IMR-90 (cell line): ENCODE measurements at places on chromosomes 1 and 21.
A peak's percentile ranks its signal among the peaks of the same experiment; 100 is the strongest.

GRCh38 chr1:21669258-21670058 lies at the start of gene RAP1GAP:
RAP1GAP (minus strand) TSS chr1:21669357; CDS start chr1:21620032, 49,325 bp downstream.
- DNase-seq: no peak

DNA sequence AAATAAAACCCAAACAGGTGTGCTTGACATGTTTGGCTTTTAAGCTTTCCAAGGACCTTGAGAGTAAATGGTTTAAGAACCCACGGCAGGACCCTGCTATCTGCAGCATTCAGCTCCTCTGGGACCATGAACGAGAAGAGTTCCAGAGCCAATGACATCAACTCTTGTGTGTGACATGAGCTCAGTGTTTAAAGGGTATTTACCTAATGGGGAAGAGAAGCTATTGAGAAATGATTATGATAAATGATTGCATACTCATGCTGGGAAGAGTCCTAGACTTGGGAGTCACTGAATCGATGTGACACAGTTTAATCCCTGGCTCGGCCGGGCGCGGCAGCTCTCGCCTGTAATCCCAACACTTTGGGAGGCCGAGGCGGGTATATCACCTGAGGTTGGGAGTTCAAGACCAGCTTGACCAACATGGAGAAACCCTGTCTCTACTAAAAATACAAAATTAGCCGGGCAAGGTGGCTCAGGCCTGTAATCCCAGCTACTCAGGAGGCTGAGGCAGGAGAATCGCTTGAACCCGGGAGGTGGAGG lies 55.4 kb downstream of the KANK4 start:
- DNase-seq: no peak

DNA sequence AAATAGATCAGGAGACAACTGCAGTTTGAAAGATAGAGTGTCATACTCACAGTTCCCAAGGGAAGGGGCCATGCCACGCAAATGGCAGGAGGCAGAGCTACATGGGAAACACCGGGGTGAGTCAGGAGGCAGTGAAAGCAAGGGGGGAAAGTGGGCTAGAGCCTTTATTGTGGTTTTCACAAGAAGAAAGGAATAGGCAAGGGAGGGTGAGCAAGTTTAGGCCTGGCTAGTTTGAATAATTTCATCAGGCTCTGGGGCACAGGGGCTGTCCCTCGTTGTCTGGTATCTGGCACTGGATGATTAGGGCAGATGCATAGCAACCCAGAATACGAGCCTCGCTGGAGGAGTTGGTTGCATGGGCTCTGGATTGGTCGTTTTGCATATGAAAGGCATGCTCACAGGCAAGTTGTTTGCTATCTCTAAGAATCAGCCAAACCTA lies 17.0 kb upstream of the ITLN2 start:
- no peak for DNase-seq

DNA sequence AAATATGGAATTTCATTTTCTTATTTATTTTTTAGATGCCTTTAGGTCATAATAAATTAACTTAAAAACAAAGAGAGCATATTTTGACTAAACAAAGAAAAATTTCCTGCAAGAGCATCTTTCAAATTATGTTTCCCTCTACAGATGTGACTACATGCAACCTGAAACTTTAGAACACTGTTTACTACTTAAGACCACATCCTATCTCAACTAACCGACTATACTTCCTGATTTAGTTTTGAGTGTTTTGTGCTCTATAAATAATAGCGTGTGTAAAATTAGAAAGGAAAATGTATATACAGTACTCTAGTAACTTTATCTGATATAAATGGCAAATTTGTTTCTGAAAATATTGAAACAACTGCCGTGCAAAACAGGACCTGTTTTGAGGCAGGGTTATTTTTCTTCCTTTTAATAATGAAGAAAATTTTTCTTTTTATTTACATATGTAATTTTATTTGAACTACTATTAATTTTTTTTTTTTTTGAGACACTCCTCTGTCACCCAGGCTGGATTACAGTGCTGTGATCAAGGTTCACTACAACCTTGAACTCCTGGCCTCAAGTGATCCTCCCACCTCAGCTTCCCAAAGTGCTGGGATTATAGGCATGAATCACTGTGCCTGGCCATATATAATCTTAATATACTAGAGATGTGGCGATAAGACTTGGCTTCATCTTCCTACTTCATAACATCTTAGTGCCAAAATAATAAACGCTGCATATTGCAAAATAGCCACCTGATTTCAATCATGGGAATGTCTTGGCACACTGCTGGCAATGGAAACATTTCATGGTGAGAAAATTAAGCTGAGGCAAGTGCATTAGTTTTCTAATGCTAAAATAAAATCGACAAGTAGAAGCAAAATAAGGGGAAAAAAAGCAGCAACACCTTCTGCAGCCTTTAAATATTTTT lies 12.3 kb downstream of the ZRANB2 start:
- DNase-seq: no peak

GRCh38 chr21:38997051-38997842 lies 186.0 kb downstream of the PSMG1 start:
- DNase-seq: no peak

DNA sequence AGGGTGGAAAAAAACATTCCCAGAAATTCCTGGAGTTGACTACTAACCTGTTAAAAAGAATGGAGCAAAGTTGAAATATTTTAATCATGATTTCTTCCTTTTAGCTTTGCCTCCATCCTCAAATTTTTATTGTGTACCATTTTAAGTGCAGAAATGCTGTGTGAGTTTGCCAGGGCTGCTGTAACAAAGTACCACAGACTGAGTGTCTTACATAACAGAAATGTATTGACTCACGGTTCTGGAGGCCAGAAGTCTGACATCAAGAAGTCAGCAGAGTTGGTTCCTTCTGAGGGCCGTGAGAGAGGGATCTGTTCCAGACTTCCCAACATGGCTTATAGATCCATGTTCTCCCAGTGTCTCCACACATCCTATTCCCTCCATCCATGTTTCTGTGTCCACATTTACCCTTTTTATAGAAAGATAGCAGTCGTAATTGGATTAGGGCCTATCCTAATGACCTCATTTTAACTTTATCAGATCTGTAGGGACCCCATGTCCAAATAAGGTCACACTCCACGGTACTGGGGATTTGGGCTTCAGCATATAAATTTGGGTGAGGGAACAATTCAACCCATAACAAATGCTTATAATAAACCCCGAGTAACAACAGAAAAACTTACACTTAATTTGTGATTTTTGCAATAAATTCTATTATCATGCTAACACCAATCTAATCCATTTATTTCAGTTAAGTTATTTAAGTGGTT lies 12.7 kb downstream of the SNX7 start:
- peak; percentile 37 for DNase-seq

GRCh38 chr1:68819190-68819829 lies 322.4 kb upstream of the DEPDC1 start:
- peak; percentile 1 for DNase-seq

- DNase-seq: peak; percentile 31
Measured at GRCh38 chr1:30976143-30976542, 67.6 kb upstream of the SDC3 start.

DNA sequence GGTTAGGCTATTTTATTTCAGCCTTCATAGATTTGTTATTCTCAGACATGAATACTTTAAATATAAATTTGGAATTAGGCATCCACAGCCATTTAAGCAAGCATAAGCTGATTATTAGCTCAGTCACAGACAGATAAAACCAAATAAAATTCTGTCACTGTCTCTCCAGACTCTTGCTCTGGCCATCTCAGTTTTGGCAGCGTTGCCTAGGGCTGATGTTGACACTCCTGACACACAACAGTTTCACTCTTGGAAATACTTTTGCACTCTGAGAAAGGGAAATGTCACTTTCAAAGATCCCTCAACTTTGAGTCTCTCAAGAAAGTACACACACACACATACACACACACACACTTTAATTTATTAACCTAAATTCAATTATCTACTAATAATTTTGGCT lies 372.7 kb downstream of the BRINP3 start:
- no peak for DNase-seq

DNA sequence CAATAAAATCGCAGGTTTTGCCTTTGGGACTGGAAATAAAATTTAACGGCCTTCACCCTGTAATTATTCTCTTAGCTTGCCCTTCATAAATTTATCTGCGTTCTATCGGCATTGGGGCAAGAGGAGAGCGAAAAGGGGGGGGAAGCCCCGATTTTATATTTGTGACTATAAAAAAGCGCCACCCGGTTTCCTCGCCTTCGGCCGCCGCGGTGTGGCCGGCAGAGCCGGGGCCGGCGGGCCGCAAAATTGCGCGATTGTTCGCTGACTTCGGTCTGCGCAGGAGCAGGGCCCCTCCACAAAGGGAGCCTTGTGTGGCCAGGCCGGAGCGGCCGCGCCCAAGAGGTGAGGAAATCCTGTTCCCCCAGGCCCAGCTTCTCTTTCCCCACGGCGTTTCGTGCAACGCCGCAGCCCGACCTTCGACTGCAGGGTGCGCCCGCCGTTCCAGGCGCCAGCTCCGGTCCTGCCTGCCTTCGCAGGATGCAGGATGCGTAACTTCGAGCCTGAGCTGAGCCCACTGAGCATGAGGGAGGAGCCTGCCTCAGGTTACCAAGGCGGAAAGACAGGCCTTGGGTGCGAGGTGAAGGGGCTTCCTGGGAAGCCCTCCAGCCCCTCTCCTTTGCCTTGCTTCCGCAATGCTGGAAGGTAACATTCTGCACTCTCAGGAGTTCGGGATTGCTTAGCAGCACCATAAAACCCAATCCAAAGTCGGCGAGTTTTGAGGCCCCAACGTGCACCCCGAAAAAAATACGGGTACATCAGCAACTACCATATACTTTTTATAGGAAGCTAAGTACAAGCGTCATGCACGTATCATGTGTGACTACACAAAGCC lies 4.9 kb upstream of the TBX15 start:
- no peak for DNase-seq

GRCh38 chr1:1915911-1916840 lies 1.1 kb downstream of the CALML6 start:
- no peak for DNase-seq

GRCh38 chr1:32063261-32063681 lies 9.5 kb upstream of the TMEM39B start:
- DNase-seq: peak; percentile 76

DNA sequence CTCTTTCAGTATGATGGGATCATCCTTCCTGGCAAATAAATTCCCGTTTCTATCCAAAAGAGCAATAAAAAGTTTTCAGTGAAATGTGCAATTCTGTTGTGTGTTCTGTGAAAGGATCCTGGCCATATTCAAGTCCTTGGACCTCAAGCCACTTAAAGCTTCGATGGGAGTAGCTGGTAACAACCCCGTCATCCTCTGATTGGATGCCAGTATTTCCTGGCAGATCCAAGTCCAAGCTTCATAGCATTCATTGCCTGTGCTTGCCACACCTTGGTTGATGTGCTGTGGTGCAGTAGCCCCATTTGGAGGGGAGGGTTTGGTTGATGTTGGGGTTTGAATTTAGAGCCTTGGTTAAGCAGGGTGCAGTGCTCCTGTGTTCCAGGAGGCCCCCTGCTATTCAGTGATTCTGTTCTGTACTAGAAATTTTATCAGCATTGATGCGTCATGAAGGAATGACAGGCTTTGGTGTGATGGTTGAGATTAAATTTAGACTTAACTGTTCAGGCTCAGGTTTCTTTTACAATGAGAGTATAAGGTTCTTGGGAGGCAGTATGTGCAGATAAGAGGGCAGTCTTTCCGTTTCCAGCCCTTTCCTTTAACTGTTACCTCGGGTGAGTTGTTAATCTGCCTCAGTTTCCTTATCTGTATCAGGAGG lies 4.9 kb downstream of the RPL11 start:
- DNase-seq: peak; percentile 13

DNA sequence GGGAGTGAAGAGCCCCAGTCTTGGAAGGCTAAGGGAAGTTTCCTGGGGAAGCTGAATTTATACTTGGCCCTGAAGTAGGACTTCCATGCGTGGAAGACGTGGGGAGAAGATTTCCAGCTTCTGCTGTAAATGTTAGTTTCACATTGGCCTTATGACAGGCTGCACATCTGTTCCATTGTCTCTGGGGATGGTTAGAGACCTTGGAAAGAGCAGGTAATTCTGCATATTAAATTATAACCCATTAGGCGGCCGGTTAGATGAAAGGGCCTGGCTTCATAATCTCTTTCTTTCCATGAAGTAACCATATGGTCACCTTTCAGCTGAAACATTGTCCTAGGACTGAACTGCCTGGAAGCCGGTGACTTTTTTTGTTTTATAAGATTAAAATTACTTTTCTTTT lies 37.5 kb downstream of the DPT start:
- DNase-seq: no peak

GRCh38 chr1:183024317-183025009 lies 1.2 kb downstream of the LAMC1 start:
- DNase-seq: no peak

GRCh38 chr1:55546553-55546952 lies 331.4 kb upstream of the USP24 start:
- DNase-seq: no peak

DNA sequence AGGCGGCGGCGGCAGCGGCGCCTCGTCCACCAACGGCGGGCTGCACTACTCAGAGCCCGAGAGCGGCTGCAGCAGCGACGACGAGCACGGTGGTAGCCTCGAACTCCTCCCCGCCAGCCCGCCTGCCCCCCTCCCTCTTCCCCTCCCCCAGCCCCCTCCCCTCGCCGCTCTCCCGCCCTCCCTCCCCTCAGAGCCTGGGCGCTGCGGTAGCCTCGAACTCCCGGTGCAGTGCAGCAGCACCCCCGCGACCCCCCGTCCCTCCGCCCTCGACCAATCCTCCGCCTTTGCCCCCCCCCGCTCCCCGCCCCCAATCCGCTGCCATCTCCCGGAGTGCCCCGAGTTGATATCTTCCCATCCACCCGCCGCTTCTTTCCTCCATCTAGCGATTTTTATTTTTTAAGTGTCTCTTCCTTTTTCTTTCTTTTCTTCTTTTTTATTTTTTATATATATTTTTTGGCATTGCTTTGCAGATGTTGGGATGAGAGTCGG lies 516 bp downstream of the RCOR3 start:
- DNase-seq: no peak

DNA sequence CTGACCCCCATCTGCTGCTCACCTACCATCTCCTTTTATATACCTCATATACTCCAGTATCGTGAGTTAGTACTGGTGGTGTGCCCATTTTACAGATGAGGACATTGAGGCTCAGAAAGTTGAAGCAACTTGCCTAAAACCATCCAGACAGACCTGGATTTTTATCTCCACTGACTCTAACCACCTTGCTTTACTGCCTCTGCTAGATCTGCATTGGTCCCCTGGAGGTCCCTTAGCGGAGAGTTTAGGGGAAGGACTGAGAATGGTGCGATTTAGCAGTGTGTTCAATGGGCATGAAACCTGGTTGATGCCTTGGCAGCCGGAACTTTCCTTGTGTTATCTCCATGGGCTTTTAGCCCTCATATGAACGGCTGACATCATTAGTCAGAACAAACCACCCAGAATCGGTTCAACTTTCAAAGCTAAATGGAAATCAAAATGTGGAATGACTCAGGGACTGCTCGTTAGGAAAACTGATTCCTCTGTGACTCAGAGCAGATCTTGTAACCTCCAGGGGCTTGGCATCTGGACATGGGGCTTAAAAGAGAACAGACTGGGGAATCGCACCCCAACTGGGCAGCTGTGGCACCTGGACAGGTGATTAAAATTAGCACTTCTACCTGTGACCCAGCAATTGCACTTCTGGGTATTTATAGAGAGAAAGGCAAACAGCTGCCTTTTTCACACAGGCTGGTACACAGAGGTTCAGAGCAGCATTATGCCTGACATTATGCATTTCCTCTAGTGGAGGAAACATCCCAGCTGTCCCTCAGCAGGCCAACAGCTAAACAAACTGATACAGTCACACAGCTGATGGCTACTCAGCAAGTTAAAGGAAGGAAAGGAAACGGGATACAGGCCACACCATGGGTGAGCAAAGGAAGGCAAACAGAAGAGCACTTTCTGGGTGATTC lies 25.3 kb downstream of the TMEM51 start:
- peak; percentile 97 for DNase-seq

- DNase-seq: no peak
Measured at GRCh38 chr1:17881761-17882160, 126.6 kb downstream of the ACTL8 start.

GRCh38 chr1:6825828-6826227 lies 40.6 kb downstream of the CAMTA1 start:
- DNase-seq: no peak
